ENCODE measurements at places on chromosomes 7 and 10. TPM values are rescaled to one million over a fixed set of nuclear protein-coding genes. Genes with fewer than 3 reads are reported as not detected.

The NXPH1 gene
- total RNA-seq: not detected

The MMD2 gene
- total RNA-seq: not detected

The VAX1 gene
- not detected for total RNA-seq

The HOXA2 gene
- 0.78 TPM for total RNA-seq

The EBLN1 gene
- total RNA-seq: not detected

The ZNF365 gene
- not detected for total RNA-seq

The NUTM2A gene
- 2.5 TPM for total RNA-seq

The THNSL1 gene
- 10.1 TPM for total RNA-seq
